NCI-H1436 (cell line): ENCODE measurements at places on chromosomes 4 and X.

- no peak for DNase-seq
Observed at GRCh38 chrX:39725928-39726619, 371.7 kb downstream of the BCOR start.

DNA sequence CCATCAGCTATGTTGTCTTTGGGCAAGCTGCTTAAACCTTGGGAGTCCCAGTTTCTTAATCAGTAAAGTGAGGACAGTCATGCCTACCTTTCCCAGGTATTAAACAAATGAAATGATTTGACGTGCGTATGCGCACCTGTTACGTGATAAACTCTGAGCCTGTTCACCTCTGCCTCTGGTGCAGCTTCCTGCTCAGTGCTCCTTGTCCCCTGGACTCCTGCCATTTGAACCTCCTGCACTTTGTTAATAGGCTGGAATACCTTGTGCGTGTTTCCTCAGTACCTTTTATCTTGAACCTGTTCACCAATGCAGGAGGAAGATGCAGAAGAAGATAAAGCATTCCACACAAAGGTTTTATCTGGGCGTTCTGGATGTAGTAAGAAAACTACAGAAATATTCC is 211.9 kb downstream of the CEP135 start:
- DNase-seq, result no peak

DNA sequence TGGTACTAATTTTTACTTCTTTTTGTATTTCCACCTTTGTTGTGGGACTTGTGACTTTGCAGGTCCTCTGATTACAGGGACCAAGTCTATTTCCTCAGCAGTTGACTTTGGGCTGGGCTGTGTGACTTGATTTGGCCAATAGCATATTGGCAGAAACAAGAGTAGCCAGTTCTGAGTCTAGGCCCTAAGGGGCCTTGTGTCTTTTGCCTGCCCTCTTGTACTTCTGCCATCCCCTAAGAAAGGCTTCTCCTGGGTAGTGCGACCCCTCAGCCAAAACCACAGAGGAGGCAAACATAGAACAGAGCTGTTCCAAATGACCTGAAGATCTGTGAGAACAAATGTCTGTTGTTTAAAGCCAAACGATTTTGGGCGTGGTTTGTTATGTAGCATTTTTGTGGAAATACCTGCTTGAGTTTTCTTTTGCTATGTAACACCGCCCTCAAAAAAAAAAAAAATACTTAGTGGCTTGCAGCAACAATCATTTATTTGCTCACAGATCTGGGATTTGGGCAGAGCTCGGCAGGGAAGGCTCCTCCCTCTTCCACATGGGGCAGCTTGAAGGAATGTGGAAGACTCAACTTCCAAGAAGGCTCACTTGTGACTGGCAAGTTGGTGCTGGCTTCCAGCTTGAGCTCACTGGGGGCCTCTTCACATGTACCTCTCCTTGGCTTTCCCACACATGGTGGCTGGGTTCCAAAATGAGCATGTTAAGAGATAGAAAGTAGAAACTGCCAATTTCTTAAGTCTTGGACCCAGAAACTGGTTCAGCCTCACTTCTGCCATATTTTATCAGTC is 423.0 kb upstream of the CNKSR2 start:
- DNase-seq, result no peak

DNA sequence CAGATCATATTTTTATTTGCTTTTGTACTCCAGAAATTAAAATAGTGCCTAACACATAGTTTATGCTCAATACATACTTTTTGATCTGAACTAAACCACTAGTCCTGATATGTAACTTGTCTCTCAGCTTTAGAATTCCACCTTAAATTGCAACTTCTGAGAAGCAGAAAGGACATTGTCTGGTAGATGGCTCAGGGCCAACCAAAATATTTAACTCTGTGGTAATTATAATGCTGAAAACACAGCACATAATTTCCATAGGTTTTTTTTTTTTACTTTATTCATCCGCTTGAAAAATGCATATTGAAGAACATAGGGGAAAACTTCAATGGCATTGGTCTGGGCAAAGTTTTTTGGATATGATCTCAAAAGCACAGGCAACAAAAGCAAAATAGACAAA is 59.3 kb downstream of the AREG start:
- DNase-seq, result no peak

DNA sequence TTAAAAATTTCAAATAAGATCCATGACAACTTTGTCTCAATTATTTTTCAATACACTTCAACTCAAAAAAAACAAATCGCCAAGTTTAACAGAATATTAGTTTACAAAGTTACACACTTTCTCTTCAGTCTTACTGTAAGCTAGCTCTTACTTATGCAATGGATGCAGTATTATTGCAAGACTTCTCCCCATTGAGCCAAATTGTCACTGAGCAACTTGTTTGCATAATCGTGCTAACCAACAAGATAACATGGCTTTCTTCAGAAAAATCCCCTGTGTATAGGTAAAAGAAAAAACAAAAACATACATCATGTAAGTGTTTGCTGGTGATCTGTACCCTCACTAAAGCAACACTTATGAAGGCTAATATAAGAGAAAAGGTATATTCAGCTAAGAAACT is 18.9 kb downstream of the DNAJB14 start:
- no peak for DNase-seq

DNA sequence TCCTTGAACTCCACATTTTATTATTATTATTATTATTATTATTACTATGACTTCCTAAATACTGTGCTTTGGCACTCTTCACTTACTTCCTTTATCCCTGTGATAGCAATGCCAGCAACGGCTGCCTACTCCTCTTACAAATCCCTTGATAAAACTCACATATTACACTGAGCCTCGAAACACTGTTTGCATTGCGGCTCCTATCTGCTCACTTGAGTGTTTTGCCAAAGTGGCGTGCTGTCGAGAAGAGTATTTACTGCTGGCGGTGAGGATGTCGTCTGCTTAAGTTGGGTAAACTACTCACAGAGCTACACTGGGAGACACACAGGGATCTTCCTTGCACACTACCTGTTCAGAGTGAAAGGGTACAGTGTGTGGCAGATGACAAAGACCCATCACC is 143.4 kb upstream of the VCX3A start:
- peak; percentile 26 for DNase-seq
